ENCODE measurements at places on chromosomes 2 and 18. TPM values are rescaled to one million over a fixed set of nuclear protein-coding genes. Genes with fewer than 3 reads are reported as not detected.

DNA sequence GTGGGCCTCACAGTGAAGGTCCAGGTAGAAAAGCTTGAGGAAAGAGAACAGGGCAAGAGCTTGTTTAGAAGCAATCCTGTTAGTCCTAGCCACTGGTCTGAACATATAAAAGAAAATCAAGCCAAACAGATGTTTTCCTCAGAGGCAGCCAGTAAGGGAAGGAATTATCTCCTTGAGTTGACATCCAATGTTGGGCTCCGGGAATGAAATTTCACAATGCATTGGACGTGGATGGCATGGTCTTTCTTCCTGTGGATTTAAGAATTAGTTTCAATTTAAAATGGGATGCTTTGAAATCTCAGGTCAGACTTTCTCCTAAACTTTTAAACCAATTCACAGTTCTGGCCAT, 92.1 kb downstream of the ACKR3 start:
- no peaks in the 10 kb centered on the region for H3K36me3 ChIP-seq
- DNase-seq: no peak
- no peaks in the 10 kb centered on the region for H3K27me3 ChIP-seq
- no peak overlapping the region for H3K4me3 ChIP-seq

The STARD6 gene
- polyA plus RNA-seq: not detected

DNA sequence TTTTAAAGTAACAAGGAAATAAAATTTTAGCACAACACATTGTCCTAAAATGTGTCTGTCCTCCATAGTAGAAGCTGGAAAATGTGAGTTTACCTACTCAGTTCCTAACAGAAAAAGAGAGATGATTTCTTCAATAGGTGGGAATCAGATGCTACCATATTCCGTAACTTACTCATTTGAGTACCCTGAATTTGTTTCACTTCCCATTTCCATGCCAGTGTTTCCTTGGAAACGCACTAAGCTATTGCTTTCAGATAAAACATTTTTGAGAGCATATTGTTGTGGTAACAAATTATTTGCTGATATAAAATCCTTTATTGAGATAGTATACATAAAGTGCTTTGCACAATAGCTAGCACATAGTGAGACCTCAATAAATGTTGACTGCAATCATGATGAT, 137.5 kb upstream of the BARD1 start:
- H3K4me1 ChIP-seq: no peaks in the 10 kb centered on the region
- H3K27me3 ChIP-seq: no peaks in the 10 kb centered on the region
- no peak overlapping the region for H3K27ac ChIP-seq

DNA sequence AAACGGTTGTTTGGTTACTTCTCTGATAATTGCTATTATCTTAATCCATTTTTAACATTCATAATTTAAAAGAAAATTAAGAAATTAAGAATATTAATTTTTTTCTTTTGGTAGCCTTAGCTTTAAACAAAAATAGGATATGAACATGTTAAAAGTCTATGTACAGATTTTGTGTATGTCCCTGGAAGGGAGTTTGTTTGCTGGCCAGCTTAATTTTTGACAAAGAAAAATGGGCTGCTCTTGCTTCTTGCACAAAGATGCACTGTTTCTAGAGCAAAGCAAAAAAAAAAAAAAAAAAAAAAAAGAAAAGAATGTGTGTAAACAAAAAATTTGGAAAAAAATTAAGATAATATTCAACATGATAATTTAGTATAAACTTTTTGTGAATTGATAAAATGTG, 1.3 kb downstream of the RFTN2 start:
- H3K27me3 ChIP-seq: peaks cover 5% of the 10 kb centered on the region
- H3K4me3 ChIP-seq: no peak overlapping the region
- H3K27ac ChIP-seq: no peak overlapping the region
- no peak for DNase-seq
- no peaks in the 10 kb centered on the region for H3K36me3 ChIP-seq

The GTF3C2 gene
- 44.7 TPM for polyA plus RNA-seq

DNA sequence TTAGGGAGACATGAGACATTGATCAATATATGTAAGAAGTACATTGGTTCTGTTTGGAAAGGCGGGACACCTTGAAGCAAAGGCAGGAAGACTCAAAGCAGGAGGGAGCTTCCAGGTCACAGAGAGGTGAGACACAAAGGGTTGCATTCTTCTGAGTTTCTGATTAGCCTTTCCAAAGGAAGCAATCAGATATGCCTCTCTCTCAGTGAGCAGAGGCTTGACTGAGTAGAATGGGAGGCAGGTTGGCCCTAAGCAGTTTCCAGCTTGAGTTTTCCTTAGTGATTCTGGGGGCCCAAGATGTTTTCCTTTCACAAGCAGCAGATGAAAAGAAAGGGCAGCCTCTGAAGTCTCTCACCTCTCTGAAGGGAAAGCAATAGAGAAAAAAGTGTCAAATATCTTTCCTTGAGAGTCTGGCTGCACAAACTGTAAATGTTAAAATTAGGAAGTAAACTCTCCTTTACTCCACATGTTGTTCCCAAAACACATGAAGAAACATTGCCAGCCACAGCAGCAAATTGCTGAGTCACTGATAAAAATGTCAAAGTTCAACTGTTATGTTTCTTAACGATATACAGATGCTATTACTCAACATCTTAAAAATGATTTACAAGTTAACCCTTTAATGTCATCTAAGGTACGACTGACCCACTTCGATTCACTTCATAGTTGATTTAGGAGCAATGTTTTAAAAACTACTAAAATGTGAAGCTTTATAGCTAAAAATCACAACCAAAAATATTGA, 40.3 kb downstream of the CYB5A start:
- no peak overlapping the region for H3K27ac ChIP-seq
- H3K4me1 ChIP-seq: no peaks in the 10 kb centered on the region
- no peaks in the 10 kb centered on the region for H3K27me3 ChIP-seq
- H3K4me3 ChIP-seq: no peak overlapping the region
- no peaks in the 10 kb centered on the region for H3K36me3 ChIP-seq

- H3K27me3 ChIP-seq: no peaks in the 10 kb centered on the region
- H3K27ac ChIP-seq: no peak overlapping the region
- H3K4me1 ChIP-seq: no peaks in the 10 kb centered on the region
- DNase-seq: no peak
Observed at GRCh38 chr18:23540867-23541266, 37.6 kb downstream of the RMC1 start.

- no peak overlapping the region for H3K27ac ChIP-seq
- H3K36me3 ChIP-seq: no peaks in the 10 kb centered on the region
- no peak for DNase-seq
- H3K27me3 ChIP-seq: no peaks in the 10 kb centered on the region
- no peak overlapping the region for H3K4me3 ChIP-seq
- peaks cover 22% of the 10 kb centered on the region for H3K4me1 ChIP-seq
Observed at GRCh38 chr18:8662560-8663255, 42.6 kb upstream of the MTCL1 start.

The SPDYA gene
- polyA plus RNA-seq: 0.22 TPM

The PIGN gene
- polyA plus RNA-seq: 41.2 TPM

DNA sequence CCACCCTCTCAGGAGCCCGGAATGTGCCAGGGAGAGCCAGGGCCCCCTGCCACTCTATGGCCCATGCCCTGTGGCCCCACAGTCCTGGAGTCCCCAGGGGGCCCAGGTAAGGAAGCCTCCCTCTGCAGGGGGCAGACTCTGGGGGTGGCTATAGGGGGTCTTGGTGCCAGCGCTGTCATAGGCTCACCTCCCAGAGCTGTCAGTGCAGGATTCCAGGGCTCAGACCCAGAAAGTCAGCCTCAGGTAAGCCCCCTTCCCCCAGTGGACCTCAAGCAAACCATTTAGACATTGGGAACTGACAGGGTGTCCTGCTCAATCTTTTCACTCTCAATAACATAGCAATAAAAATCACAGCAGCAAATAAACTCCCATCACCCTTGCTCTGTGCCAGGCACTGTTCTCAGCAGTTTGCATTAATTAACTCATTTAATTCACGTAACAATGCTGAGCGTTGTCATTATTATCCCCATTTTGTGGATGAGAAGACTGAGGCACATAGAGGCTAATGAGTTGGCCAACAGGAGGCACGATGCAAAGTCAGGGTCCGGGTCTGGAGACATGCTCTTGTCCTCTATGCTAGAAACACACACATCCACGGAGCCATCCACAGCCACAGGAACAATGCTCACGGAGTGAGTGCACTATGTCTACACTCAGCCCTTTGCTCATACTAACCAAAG, 79.6 kb downstream of the TNS1 start:
- no peaks in the 10 kb centered on the region for H3K36me3 ChIP-seq
- no peak for DNase-seq
- no peak overlapping the region for H3K27ac ChIP-seq
- peaks cover 3% of the 10 kb centered on the region for H3K4me1 ChIP-seq

The GPR75 gene
- 2.7 TPM for polyA plus RNA-seq

- no peaks in the 10 kb centered on the region for H3K36me3 ChIP-seq
- no peak overlapping the region for H3K4me3 ChIP-seq
- H3K27me3 ChIP-seq: no peaks in the 10 kb centered on the region
- DNase-seq: no peak
Observed at GRCh38 chr2:60127191-60127590, 426.3 kb downstream of the BCL11A start.

- H3K27me3 ChIP-seq: no peaks in the 10 kb centered on the region
- no peak for DNase-seq
- H3K36me3 ChIP-seq: no peaks in the 10 kb centered on the region
- no peak overlapping the region for H3K4me3 ChIP-seq
- no peak overlapping the region for H3K27ac ChIP-seq
Observed at GRCh38 chr2:208426412-208427045, 19.9 kb downstream of the PTH2R start.
